ENCODE measurements at places on chromosomes 6 and 20. TPM values are rescaled to one million over a fixed set of nuclear protein-coding genes. Genes with fewer than 3 reads are reported as not detected.

Gene GJA10
- polyA plus RNA-seq: not detected

Gene DYNLT2
- polyA plus RNA-seq: 2.4 TPM

Gene FABP7
- 6.4 TPM for polyA plus RNA-seq

Gene SLC4A11
- polyA plus RNA-seq: 0.54 TPM

Gene ETV7
- not detected for polyA plus RNA-seq

Gene C6orf89
- polyA plus RNA-seq: 28.2 TPM

Gene TFAP2D
- polyA plus RNA-seq: not detected

Gene COL10A1
- polyA plus RNA-seq: 0.50 TPM

Gene C6orf58
- polyA plus RNA-seq: not detected

Gene WFDC12
- not detected for polyA plus RNA-seq

Gene OVOL2
- not detected for polyA plus RNA-seq

Gene GABRR2
- polyA plus RNA-seq: 0.31 TPM

Gene JPH2
- 142 TPM for polyA plus RNA-seq

Gene CTCFL
- polyA plus RNA-seq: 0.09 TPM

Gene COL9A1
- 20.6 TPM for polyA plus RNA-seq

Gene SLC25A27
- 31.8 TPM for polyA plus RNA-seq

Gene SLC35D3
- polyA plus RNA-seq: 3.8 TPM

Gene GRM1
- 0.35 TPM for polyA plus RNA-seq

Gene MCCD1
- polyA plus RNA-seq: not detected
